ENCODE measurements at places on chromosomes 4 and X.

DNA sequence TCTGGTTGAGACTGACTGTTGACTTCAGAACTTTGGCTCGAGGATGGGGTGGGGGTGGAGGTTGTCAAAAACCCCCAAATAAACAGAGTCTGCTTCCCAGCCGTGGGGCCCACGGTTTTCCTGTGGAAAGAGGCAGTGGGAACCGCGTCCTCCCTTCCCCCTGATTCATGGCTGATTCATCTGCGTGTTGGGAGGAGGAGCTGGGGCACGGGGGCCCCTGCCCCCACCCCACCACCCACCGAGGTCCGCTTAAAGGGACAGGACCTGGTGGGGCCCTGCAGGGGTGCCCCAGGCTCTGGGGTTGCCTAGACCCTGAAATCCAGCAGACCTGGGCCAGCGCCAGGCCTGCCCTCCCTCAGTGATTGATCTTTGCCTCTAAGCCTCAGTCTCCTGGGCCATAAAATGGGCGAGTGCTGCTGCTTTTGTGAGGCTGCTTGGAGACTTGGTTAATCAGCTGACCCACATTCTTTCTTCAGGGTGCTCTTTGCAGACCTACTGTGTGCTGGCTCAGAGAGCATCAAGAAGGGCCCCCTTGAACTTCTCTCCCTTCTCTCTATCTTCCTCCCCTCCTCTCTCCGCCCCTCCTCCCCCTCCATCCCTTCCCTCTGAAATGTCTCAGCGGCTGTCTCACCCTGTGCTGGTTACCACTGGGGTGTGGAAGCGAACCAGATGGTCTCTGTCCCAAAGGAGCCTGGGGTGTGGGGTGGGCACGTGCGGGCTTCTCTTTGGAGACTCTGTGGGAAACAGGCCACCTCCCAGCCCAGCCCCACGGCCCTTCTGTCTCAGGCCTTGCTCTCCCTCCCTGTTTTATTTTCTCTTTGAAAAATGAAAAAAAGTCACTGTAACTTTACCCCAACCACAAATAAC is 9.1 kb downstream of the HTRA3 start:
- peak; percentile 91 for DNase-seq

DNA sequence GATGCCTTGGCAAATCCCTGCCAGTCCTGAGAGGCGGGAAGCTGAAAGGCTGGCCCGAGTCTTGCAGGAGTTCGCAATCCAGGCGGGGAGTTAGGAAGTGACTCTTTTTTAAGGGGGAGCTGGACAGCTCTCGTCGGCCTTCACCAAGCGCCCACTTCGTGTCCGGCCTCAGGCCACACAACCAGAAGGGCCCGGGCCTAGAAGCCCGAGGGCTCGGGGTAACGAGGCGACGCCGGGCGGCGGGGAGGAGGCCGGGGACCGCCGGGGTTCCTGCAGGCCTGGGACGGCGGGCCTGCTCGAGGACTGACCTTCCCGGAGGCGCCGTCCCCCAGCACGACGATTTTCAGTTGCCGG is 395 bp downstream of the RAB28 start:
- DNase-seq, result peak; percentile 49

GRCh38 chr4:22667332-22667940 is 25.3 kb upstream of the GBA3 start:
- DNase-seq, result no peak

DNA sequence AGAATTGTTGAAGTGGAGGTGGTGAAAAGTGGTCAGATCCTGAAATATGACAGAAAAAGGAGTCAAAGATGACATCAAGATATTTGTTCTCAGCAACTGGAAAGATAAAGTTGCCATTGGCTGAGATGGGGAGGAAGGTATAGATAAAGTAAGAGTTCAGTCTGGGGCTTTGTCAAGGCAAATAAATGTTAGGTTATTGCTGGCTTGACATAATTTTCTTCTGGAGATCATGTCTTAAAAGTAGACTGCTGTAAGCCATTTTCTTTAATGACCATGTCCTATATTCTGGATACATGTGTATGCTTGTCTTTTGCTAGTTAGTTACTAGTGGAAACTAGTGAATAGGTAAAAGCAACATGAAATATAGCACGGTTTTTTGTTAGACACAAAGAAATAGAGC is 5.6 kb downstream of the USP53 start:
- no peak for DNase-seq

DNA sequence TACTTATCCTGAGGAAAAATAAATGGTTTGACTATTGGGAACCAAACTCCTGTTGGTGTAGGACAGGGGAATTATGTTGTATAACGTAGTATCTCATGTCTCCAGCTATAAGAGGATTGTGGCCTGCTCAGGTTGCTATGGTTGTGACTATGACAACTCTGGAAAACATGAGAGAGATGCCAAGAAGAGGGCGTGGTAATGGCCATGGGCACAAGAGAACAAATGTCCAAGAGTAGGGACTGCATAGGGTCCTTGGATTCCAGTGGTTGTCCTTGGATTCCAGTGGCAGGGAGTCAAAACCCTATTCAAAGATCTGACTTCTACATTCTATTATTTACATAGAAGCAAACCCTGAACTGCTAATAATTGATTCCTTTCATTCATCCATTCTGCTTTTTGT is 6.8 kb upstream of the MOB1B start:
- no peak for DNase-seq

DNA sequence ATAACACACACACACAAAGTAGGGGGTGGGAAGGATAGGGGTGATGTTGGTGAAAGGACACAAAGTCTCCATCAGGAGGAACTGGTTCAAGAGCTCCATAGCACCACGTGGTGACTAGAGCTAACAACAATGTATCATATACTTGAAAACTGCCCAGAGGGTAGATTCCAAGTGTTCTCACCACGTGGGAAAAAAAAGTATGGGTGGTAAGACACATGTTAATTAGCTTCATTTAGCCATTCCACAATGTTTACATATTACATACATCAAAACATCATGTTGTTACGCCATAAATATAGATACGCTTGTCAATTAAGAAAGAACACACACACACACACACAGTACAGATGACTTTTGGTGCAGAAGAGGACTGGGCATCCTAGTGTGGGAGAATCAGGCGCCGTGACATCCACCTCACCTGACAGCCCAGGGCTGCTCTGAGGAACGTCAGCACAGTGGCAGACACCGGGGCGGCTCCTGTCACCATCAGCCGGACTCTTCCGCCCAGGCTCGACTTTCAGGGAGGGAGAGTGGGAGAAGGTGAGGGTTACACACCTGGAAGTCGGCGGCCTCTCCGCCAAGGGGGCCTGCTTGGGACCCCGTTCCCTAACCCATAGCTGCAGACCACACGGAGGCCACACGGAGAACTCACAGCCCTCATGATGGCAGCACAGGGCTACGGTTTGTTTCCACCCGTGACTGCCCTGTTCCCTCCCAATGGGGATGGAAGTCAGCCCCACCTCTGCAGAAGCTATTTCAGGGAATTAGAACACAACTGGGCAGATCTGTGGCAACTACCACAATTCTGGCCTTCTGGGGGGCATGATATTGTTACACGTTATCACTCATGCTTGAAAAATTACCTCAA is 31.8 kb upstream of the CENPU start:
- no peak for DNase-seq

GRCh38 chr4:105679186-105679585 is 29.3 kb downstream of the INTS12 start:
- DNase-seq, result peak; percentile 2

DNA sequence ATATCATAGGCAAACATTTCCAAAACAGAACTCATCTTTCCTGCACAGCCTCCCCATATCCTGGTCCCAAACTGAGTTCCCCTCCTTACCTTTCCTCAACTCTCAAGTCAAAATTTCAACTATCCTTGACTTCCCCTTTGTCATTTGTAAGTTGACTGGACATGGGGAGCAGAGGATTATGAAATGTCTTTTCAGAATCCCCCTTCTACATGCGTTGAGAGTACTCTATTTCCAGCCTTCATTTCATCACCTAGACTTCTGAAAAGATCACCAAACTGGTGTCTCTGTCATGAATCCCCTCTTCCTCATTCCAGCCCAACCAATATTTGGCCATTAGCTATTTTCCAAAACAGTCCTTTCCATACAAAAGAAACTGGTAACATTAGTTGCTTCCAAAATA is 95.2 kb downstream of the SYNPO2 start:
- DNase-seq, result no peak

GRCh38 chrX:54237014-54237413 is 54.0 kb upstream of the FAM120C start:
- DNase-seq, result no peak

DNA sequence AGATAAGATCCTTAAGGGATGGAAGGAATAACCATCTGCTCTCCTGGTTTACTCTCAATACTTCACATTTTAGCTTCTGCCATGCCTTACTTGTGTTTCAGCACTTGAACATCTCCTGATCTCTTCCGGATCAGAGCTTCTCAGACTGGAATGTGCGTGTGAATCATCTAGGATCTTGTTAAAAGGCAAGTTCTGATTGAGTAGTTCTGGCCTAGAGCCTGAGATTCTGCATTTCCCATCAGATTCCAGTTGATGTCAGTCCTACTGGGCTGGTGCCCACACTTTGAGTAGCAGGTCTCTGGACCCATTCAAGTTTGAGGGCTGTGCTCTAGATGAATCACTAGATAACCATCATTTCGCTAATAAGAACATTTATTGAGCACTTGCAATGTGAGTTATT is 20.0 kb downstream of the NDP start:
- no peak for DNase-seq

GRCh38 chrX:39984191-39984956 is 113.4 kb downstream of the BCOR start:
- peak; percentile 31 for DNase-seq

DNA sequence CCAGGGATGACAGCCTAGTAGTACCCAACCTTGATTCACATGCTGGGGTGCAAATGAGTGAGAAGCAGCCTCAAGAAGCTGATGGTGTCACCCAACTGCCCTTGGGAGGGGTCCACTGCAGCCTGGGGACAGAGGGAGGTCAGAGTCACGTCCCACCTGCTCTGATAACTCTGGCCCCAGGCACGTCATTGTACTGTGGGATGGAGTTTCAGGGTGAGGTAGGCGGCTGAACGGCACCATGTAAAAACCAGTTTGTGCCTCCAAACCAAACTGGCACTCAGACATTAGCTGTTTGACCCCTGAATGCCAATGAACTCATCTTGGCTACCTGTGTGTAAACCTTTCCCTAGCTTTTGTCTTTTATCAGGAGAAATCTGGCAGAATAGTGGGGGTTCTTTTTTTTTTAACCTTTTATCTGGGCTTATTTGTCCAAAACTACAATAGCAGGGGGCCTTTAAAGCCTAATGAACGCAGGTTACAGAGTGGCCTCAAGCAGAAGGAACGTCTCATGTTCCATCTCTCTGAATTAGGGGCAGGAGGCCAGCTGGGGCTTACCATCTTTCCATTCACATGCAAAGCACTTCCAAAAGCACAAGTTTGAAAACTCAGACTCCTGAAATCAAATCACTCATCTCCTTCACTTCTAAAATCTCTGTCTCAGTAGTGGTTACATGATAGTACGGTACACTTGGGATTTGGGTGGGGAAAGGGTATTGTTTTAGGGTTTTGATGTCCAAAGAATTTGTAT is 89.4 kb downstream of the IRF2 start:
- DNase-seq, result no peak

GRCh38 chr4:473570-474457 is 25.1 kb downstream of the ZNF721 start:
- peak; percentile 100 for DNase-seq

DNA sequence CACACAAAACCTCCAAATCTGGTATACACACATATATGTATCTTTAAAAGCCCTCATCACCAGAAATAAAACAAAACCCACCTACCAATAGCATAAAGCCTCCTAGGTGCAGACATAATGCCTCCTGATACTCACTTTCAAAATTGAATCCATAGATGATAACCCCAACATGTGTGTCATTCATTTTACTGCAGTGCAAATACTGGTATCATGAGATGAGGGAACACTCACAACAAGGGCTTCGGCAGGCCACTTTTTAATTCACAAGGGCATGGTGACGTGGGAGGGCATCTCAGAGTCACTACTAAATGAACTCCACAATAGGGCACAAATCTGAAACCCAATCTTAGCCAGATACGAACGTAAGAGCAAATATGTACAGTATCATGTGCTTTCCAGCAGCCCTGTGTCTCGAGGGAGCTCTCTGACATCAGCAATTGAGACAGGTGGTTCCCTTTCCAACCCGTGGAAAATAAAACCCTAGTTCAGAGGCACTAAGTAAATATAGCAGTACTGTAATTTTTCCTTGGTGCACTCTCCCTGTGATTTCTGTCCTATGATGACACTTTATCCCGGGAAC is 14.1 kb upstream of the PPARGC1A start:
- DNase-seq, result no peak

DNA sequence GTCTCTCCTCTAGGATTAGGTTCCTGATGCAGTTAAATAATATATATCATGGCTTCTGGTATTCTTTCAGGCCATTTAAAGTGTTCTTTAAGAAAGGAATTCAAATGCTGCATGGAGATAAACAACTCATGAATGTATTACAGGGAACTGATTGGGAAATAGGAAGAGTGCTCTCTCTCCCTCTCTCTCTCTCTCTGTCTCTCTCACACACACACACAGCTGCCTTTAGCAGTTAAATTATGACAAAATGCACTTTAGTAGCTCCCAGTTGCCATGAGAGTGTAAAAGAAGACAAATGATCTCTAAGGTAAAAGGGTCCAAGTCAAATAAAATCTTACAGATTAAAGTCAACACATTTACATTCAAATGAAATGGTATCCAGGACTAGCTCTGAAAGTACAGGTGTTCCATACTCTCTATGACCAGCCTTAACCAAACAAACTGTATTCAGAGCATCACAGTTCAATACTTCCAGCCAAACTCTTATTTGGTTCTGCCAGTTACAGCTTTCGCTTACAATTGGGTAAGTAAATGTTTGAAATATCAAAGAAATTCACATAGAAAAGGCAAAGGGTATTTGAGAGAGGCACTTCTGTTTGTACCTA is 94.7 kb upstream of the CXXC4 start:
- DNase-seq, result no peak

DNA sequence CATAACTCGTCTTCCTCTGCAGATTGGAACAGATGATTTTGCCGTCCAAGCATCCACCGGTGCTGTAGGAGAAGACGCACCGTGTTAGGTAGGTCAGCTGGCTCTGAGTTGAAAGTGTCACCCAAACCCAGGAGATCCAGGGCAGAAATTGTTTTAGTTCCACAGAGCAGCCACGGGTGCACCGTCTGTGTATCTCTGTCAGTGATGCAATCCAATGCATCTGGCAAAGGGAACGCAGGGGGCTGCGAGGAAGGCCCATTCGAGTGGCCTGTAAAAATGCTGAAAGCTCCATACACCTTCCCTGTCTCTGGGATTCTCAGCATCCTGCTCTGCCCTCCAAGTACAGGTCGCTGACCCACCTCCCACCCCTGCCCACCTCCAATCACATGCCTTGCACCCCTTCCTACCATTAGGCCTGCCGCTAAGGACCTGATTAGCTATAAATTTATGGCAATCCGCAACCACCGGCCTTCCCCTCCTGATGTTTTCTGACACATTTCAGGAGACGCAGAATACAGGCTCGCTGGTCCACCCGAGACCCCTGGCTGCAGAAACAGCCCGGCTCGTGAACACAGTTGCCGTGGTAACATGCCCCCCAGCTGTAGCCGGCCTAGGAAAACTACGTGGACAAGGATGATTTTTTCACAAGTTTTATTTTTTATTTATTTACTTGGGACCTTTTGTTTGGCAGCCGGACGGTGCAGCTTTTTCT is 39.7 kb upstream of the SHOX start:
- no peak for DNase-seq

Measured in stromal cell of bone marrow (primary cell).